ENCODE measurements at places on chromosomes 16 and 17.
A peak's percentile ranks its signal among the peaks of the same experiment; 100 is the strongest.

DNA sequence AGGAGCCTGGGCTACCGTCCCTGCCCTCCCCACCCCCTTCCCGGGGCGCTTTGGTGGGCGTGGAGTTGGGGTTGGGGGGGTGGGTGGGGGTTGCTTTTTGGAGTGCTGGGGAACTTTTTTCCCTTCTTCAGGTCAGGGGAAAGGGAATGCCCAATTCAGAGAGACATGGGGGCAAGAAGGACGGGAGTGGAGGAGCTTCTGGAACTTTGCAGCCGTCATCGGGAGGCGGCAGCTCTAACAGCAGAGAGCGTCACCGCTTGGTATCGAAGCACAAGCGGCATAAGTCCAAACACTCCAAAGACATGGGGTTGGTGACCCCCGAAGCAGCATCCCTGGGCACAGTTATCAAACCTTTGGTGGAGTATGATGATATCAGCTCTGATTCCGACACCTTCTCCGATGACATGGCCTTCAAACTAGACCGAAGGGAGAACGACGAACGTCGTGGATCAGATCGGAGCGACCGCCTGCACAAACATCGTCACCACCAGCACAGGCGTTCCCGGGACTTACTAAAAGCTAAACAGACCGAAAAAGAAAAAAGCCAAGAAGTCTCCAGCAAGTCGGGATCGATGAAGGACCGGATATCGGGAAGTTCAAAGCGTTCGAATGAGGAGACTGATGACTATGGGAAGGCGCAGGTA, 762 bp downstream of the CDK12 start:
- no peak for DNase-seq

- no peak for DNase-seq
Measured at GRCh38 chr17:79204261-79204660, 129.6 kb downstream of the ENGASE start.

DNA sequence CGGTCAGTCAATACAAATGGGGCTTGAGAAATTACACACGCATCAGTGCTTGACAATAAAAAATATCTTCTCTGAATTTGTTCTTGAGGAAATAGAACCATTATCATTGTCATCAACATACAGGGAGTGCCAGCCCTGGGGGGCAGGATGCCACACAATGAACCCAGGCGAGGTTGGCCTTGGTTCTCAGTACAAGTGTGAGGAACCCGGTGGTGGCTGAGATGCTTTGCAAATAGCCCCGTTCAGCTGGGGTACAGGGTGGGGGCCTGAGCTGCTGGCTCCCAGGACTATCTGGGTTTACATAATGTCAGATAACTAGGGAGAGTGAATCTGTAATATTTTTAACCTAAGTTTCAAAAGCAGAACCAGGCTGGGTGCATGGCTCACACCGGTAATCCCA, 112.8 kb upstream of the CDC42EP4 start:
- no peak for DNase-seq

GRCh38 chr16:77998350-77999023, 23.9 kb upstream of the CLEC3A start:
- no peak for DNase-seq

DNA sequence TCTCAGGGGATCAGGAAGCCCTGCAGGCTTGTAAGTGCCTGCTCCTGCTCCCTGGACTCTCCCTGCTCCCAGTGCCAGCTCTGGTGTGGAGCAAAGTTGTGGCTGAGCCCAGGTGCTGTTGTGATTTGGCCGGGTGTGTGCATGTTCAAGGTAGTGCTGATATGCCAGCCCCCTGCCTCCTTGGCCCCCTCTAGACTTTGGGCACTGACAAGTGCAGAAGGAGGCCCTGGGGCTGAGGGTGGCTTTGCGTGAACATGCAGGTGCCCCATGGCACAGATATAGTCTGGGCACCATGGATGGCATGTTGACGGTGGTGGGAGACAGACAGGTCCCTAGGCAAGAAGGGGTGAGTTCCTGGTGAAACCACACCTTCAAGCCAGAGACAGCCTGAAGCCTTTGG, 441.6 kb upstream of the CDH8 start:
- DNase-seq = no peak

DNA sequence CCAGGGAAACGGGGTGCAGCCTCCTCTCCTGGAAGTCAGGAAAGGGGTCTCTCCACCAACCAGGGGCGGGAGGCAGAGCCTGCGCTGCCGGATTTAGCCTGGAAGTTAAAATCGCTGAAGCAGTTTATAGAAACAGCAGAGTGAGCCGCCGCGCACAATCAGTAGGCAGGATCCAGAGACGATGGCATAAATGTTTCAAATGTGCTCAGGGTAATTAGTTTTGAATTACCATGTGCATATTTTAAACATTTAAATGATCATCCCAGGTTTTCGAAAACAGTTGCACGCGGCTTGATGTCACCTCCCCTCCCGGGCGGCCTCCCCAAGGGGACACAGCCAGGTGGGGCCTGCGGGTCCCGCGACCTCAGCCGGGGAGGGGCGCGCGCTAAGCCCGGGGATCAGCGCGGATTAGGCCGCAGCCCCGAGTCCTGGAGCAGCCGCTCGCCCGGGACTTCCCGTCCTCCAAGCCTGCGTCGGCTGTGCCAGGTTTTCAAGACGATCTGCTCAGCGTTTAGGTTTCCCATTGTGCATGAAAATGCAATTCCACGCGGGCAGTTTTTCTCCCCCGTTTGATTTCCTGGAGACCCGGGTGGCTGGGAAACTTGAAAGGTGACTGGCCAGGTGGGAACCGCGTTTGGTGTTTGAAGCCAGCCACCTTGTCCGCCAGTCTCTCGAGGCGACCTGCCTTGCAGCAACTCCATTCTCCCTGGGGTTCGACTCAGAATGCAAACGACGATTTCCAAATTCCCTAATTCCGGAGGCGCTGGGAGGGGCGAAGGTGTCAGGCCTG, 78.3 kb downstream of the RPA1 start:
- DNase-seq = peak; percentile 34

- no peak for DNase-seq
Measured at GRCh38 chr17:3983606-3984484, 19.6 kb upstream of the ATP2A3 start.

DNA sequence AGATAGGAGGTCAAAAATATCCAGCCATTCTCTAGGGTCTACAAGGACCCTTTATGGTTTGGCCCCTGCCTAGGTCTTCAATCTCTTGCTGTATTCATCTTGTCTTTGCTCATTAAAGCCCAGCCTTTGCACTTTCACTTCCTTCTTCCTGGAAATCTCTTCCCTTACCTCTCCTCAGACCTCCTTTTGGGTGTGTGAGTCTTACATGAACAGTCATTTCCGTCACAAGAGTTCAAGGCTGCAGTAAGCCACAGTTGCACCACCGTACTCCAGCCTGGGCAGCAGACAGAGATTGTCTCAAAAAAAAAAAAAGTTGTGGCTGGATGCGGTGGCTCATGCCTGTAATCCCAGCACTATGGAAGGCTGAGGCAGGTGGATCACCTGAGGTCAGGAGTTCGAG, 6.0 kb upstream of the ATP1B2 start:
- no peak for DNase-seq

GRCh38 chr17:48611681-48612455, 1.1 kb upstream of the HOXB7 start:
- no peak for DNase-seq

- no peak for DNase-seq
Measured at GRCh38 chr16:73170612-73171038, 122.7 kb upstream of the ZFHX3 start.

GRCh38 chr16:1926271-1926670, 8.1 kb upstream of the HS3ST6 start:
- no peak for DNase-seq

- no peak for DNase-seq
Measured at GRCh38 chr17:4810696-4811290, 3.8 kb downstream of the PLD2 start.

DNA sequence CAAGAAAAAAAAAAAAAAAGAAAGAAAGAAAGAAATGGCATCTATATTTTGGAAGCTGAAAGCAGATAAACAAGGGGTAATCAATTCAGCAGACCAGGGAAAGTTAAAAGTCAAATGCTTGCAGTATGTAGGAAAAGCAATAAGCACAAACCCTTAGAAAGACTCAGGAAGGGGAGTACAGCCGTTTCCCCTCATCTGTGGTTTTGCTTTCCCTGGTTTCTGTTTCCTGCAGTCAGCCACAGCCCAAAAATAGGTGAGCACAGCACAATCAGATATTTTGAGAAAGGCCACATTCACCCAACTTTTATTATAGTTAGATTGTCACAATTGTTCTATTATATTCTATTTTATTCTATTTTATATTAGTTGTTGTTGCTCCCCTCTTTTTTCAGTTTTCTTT, 14.4 kb upstream of the ALOX12 start:
- DNase-seq = no peak

Data from putamen (tissue), 1 donor.